Activated T-helper 17 cell treated with anti-CD3 and anti-CD28 coated beads, Interleukin-2, amount 50 U/mL, for 72 hours (primary cell): ENCODE measurements at places on chromosomes 7 and 10.

DNA sequence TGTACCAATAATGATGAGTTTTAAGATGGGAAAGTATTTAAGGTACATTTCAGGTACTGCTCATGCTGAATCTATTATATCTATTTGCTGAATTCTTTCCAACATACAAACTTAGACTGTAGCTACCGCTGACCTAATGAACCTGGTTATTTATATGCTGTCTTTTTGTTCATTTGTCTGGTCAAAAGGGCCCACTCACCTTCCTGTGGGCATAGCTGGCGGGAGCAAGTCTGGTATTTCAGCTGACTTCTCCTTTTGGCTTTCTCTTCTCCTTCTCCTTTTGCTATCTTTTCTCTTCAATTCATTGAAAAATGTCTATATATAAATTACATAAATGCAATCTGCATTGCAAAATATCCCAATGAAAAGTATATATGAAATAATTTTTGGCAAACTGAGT, 9.5 kb downstream of the PLXDC2 start:
- no peak for ATAC-seq

- ATAC-seq: peak; percentile 94
Observed at GRCh38 chr10:12333380-12334185, 15.8 kb upstream of the CAMK1D start.

GRCh38 chr10:58404001-58404400, 18.8 kb downstream of the TFAM start:
- no peak for ATAC-seq

- no peak for ATAC-seq
Observed at GRCh38 chr7:32206987-32207386, 136.8 kb upstream of the PDE1C start.

GRCh38 chr7:115122388-115122787, 200.5 kb downstream of the MDFIC start:
- no peak for ATAC-seq

- ATAC-seq: no peak
Observed at GRCh38 chr10:33238643-33239042, 95.8 kb downstream of the NRP1 start.

DNA sequence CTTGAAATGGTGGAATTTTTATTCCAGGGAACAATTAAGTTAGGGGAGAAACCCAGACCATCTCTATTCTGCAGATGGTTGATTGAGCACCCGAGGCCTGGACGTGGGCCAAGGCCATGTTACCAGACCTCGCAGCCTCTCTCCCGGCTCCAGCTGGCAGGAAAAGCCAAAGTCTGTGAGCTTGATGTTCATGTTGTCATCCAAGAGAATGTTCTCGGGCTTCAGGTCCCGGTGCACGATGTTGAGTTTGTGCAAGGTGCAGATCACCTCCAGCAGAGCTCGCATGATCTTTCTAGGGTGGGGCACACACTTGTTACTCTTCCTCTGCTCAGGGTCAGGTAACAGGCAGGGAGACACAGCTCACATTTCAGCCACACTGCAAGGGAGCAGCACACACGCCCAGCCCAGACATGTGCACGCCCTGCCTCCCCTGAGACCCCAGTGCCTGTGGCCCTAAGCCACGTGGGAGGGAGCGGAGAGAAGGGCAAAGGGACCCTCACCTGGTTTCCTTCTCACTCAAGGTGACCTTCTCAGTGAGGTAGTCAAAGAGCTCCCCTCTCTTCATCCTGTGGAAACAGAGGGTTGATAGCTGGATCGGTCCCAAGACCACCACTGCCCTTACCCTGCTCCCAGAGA, 9.5 kb downstream of the PHKG1 start:
- ATAC-seq: no peak

DNA sequence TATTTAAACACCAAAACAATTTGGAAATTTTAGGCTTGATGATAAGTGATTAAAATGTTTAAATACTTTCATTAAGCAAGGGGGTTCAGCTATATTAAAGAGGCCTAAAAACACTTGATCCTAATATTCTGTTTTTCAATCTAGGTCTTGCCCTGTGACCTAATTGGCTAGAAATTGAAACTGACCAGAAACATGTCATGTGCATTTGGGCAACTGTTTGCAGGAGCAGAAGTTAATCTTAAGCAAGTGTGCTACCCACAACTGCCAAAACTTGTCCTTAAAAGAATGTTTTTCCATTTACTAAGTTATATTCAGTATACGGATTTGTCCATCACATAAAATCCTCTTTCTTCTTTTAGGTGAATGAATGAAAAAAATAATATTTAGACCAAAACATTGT, 167.3 kb downstream of the PPP1R3A start:
- ATAC-seq: no peak

- ATAC-seq: no peak
Observed at GRCh38 chr7:47540387-47541350, 41.2 kb downstream of the TNS3 start.
